ENCODE measurements at places on chromosomes 3 and 15.

- DNase-seq = no peak
These were observed 19.3 kb downstream of the RAB27A start for GRCh38 chr15:55270291-55270690.

DNA sequence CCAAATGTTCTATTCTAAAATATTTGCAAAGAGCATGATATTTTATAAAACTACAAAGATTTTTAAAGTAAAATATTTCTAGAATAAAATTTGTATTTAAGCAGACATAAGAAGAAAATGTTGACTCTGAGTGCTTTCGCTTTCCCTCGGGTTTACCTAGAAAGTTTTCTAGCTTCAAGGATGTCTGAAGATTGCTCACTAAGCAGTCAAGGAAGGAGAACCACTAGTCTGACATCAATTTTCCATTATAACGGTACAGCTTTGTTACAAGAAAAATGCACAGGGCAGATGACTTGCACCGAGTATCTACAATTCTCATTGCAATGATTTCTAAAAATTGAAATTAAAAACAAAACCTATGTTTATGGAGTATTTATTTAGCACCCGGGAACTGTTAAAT is 14.2 kb downstream of the GPR15 start:
- DNase-seq = no peak

- peak; percentile 78 for DNase-seq
These were observed 79.9 kb downstream of the UBP1 start for GRCh38 chr3:33360136-33360825.

- no peak for DNase-seq
These were observed 96.4 kb downstream of the ITPR1 start for GRCh38 chr3:4589475-4590097.
